ENCODE measurements at places on chromosomes 3 and 15.

- DNase-seq, result no peak
These were observed 711.9 kb downstream of the CADM2 start for GRCh38 chr3:85670634-85671205.

GRCh38 chr3:75265897-75266296 is 398.2 kb upstream of the FRG2C start:
- no peak for DNase-seq

DNA sequence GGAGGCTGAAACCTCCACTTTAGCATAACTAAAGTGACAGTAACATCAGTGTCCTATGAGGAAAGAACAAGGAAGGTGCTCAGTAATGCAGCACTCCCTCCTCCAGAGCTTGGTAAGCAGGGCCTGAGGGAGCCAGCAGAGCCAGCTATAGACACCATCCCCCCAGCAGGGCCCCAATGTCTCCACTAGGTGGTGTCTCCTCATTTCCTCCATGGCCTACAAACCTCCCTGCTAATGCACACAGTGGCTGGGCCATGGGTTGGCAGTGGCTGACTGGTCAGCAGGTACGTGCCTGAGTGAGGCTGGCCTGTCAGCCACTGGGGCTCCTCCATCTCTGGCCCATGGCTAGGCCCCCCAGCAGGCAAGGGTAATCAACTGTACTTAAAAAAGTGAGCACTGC is 13.6 kb downstream of the MRPS25 start:
- peak; percentile 72 for DNase-seq

- DNase-seq, result no peak
These were observed 538.1 kb downstream of the MAGI1 start for GRCh38 chr3:65500398-65501306.

DNA sequence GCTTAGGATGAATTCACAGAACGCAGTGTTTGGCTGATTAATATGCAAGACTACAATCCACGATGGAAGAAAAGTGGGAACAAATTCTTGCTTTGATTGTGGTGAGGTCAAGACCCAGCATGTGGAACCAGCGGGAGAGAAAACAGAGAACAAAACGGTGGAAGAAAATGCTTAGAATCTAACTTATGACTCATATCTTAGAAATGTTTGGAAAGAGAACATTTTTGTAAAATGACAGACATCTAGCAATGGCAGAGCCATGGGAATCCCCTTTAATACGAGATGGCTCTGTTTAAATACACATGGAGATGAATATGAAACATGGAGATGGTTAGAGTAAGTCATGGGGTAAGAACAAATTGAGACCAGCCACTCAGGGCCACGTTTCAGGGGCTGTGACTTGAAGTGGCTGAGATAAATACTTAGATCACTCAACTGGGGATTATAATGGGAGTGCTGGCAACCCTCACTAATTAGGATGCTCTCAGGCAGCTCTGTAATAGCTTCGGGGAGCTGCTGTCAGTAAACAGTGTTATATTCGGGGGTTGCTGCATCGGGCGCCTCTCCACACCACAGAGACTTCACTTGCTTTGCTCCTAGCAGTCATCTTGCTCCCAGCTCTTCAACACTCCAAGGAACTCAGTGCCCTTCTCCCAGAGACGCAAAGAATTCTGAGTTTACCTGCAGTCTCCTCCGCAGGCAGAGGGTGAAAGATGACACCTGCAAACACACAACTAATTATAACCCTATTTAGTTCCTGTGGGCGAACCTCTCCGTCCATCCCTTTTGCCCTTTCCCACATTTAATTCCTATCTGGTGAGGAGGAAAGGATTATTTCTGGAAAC is 68.0 kb upstream of the ONECUT1 start:
- DNase-seq, result no peak

GRCh38 chr3:194475978-194476377 is 10.8 kb downstream of the ATP13A3 start:
- DNase-seq, result no peak

- no peak for DNase-seq
These were observed 245.5 kb upstream of the MANF start for GRCh38 chr3:51139616-51140015.

GRCh38 chr15:100199711-100200286 is 142.0 kb downstream of the ADAMTS17 start:
- no peak for DNase-seq

DNA sequence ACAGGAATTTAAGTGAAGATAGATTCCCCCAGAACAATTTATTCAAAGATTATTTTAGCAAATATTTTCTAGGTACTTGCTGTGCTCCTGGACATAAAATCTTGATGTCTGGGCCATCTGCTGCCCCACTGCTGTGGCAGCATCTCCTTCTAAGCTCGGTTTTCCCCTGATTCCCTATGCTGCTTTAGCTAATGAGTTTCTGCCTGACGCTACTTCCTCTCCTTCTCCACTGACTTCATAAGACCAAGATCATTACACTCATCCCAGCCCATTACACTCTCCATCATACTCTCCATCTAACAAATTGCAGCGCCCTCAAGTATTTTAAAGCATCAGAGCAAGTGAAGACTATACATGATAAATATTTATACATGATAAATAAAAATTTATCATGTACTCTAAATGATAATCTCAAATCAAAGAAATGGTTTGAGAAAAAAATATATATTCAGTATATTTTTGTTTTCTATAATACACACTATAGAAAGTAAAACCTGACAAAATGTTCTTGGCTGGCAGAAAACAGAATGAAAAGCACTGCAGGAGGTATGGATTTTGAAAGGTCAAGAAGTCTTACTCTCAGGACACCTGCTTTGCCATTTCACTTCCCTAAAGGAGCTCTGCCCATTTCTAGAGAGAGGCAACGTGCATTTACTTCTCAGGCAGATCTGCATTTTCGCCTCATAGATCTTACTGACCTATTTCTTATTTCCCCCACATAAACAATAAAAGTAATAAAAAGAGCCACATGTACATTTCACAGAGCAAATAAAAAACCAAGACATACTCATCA is 232.0 kb downstream of the KCNMB2 start:
- DNase-seq, result no peak

- DNase-seq, result no peak
These were observed 30.8 kb downstream of the CCDC80 start for GRCh38 chr3:112610121-112610520.

- no peak for DNase-seq
These were observed 73.5 kb downstream of the PEAK1 start for GRCh38 chr15:77346245-77347036.

DNA sequence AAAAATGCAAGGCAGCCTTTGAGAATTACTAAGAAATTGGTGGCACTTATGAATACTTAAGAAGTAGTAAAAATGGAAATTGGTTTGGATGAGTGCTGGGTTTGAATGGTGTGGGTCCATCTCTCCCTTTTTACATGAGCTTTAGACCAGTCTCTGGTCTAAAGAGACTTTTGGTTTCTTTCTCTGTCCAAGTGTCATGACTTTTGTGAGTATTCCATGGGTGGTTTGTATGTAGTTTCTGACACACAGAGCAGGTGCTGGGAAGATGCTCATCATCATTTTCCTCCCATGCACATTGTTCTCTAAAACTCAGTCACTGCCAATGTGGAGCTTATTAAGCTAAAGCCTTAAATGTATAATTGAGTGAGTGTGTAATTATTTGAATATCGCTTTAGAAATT is 63.5 kb downstream of the KAT2B start:
- DNase-seq, result no peak

DNA sequence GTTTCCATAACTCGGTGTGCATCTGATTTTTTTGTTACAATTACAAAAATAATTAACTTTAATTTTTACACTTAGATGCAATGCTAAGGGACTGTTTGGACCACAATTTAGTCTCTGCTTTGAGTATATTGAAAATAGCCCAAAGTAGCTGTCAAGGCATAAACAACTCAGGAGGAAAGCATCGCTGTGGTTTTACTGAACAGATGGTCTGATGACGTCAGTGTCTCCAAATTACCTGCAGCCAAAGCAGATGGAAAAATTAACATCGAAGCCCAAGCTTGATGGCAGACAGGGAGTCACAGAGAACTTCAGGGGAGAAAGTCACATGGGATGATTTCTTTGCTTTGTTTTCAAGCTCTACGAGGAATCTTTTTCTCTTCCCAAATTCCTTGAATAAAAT is 83.1 kb upstream of the PLCL2 start:
- DNase-seq, result no peak

GRCh38 chr3:65706776-65707568 is 331.7 kb downstream of the MAGI1 start:
- no peak for DNase-seq

- DNase-seq, result no peak
These were observed 13.6 kb upstream of the TFG start for GRCh38 chr3:100695696-100696095.

GRCh38 chr15:51060030-51060673 is 34.6 kb downstream of the TNFAIP8L3 start:
- no peak for DNase-seq

DNA sequence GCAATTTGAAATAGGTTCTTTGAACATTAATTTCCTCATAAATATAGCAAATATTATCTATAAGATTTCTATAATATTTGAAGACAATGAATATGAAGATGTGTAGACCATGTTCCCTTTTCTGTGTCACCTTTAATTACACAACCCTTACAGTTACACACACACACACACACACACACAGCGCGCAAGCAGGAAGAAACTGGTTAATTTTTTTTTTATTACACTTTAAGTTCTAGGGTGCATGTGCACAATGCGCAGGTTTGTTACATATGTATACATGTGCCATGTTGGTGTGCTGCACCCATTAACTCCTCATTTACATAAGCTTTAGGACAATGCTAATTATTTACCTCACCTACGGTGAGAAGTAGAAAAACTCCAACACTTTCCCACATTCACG is 122.9 kb downstream of the TPRG1 start:
- DNase-seq, result no peak

DNA sequence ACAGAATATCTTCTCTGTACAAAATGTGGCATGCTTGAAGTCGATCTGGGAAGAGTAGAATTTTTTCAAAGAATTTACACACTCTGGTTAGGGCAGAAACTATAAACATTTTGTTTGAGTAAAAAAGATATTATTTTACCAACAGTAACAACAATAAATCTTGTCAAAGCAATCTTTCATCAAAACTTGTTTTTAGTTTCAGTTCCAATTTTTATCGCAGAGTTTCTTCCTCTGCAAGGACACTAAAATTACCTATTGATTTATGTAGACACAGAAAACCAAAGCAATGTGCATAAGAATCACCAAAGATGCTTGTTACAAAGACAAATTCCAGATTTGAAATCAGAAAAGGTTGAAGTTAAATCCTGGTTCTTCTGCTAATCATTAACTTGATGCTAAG is 61.9 kb downstream of the CGGBP1 start:
- no peak for DNase-seq

- no peak for DNase-seq
These were observed 25.2 kb upstream of the CEMIP start for GRCh38 chr15:80754014-80754413.

GRCh38 chr15:91099616-91099994 is 452 bp upstream of the SV2B start:
- peak; percentile 43 for DNase-seq

DNA sequence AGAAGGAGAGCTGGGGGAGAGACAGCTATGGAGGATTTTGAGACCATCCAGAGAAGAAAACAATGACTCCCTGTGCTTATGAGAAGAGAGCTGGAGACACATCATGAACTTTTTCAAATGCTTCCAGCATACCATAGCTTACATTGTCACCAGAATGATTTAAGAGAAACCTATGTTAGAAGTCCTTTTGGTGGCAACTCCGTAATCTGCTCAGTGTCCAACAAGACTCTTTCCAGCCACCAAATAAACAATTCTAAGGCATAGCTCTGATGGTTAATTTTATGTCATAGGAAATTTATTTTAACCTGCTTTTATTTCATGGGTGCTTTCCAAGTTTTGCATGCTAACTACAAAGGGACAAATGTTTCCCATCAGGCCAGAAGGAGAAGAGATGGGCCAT is 200.3 kb upstream of the MCTP2 start:
- DNase-seq, result no peak

GRCh38 chr15:85621094-85621493 is 173.6 kb downstream of the KLHL25 start:
- no peak for DNase-seq

GRCh38 chr3:149273096-149273751 is 51.6 kb upstream of the CP start:
- peak; percentile 61 for DNase-seq

DNA sequence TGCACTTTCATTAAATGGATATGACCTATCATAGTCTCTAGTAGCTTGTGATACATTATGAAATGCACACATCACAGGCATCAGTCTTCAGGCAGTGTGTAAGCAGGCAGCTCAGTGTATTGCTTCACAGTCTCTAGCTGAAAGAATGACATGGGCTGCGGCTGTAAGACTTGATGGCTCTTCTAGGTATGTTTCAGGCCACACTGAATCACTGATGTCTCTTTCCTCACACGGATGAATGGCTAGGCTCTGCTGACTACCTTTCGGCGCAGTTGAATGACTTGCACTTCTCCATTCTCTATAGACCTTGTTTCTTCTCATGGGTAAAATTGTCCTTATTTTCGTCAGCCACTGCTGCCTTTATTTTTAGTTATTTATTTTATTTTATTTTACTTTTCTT is 15.4 kb downstream of the APH1B start:
- peak; percentile 38 for DNase-seq

DNA sequence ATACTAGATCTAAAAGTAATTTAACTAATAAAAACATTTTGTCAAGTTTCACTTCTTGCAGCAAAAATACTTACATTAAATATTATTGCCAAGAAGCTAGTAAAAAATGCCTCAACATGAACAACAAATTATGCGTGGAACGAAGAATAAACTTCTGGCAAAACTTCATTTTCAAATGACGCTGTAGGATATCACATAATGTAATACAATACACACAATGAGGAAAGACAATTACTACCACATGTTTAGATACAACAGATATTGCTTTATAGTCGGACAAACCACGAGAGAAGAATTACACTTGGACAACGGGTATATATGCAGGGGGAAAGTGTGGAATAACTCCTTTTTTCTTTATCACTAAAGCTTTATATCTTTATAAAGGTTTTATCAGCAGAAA is 21.6 kb downstream of the P3H2 start:
- DNase-seq, result no peak

DNA sequence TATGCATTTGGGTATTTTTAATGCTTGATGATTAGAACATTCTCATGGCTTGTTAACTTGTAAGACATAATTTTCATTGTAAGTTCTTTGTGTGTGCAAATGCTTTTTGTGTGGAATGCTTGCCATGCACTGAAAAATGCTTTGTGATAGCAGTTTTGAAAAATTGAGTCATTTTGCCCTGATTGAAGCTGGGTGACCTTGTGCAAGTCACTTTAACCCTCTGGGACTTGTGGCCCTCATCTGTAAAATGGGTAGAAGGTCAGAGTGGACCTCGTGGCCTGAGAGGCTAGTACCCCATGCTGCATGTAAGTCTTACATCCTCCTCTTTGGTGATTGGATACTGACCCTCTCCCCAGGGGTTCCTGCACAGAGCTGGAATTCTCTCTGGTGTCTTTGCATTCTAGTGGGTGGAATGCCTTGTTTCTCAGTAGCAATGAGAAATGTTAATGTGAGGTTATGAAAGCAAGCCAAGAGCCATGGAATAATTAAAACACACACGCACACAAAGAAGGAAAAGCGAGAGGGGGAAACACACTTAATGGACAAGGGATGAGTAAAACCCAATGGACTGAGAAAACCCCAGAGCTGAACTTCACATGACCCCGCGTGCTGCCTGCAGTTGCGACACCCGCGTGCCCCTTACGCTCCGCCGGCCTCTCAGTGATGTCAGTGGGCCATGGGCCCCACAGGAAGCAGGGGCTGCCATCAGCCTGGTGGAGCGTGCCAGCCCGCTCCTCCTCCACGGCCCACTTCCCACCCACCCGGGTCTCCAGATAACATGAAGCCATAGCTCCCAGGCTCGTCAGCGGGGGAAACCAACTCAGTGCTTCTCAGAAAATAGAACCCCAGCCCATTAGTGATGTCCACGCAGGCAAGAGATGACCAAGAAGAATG is 44.0 kb downstream of the SMAD3 start:
- DNase-seq, result peak; percentile 69

GRCh38 chr3:24781454-24781853 is 286.8 kb upstream of the THRB start:
- no peak for DNase-seq
